Thoracic aorta (tissue), 2 donors: ENCODE measurements at places on chromosomes 7 and 10. TPM values are rescaled to one million over a fixed set of nuclear protein-coding genes. Genes with fewer than 3 reads are reported as not detected.

- no peak overlapping the region for H3K27ac ChIP-seq
- no peaks in the 10 kb centered on the region for H3K4me1 ChIP-seq
- H3K4me3 ChIP-seq: no peak overlapping the region
- no peaks in the 10 kb centered on the region for H3K36me3 ChIP-seq
- DNase-seq: no peak
Observed at GRCh38 chr7:122724366-122724765, 21.6 kb upstream of the RNF148 start.

GRCh38 chr7:55335151-55335550 lies 30.0 kb upstream of the LANCL2 start:
- H3K4me3 ChIP-seq: no peak overlapping the region
- H3K36me3 ChIP-seq: no peaks in the 10 kb centered on the region
- no peaks in the 10 kb centered on the region for H3K4me1 ChIP-seq
- H3K27me3 ChIP-seq: no peaks in the 10 kb centered on the region
- no peak overlapping the region for H3K27ac ChIP-seq

Gene AKR1C1
- total RNA-seq: 160 TPM

Gene CALN1
- not detected for total RNA-seq

Gene EXOC6
- 16.8 TPM for total RNA-seq

DNA sequence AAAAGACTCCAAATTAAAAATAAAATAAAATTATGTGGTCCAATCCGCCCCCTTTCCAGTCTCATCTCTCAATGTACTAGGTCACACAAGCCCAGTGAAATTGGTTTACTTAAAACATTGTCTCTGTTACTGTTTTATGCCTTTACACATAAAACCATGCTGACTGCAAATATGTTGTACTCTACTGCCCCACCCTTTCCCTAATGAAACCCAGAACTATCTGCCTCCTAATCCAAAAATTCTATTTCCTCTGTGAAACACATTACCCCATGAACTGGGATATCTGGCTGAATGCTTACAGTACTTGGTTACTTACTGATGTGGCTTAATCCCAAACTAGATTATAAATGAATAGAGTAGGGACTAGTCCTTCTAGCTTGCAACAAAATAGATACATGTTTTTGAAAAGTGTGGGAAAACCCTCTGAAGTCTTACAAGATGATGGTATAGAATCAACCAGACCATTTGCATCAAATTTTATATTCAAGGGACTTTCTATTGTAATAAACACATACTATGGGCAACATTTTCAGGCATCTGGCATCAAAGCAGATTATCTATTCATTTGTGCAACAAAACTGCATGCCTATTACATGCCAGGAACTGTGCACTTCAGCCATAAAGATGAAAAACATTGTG lies 10.0 kb upstream of the KMT2E start:
- no peaks in the 10 kb centered on the region for H3K27me3 ChIP-seq
- H3K4me1 ChIP-seq: peaks cover 69% of the 10 kb centered on the region
- H3K4me3 ChIP-seq: peak overlapping the region; percentile 62
- H3K36me3 ChIP-seq: no peaks in the 10 kb centered on the region
- H3K27ac ChIP-seq: peak overlapping the region; percentile 83

GRCh38 chr7:24706211-24707170 lies 50.8 kb downstream of the GSDME start:
- H3K36me3 ChIP-seq: no peaks in the 10 kb centered on the region
- H3K4me3 ChIP-seq: no peak overlapping the region
- H3K4me1 ChIP-seq: peaks cover 33% of the 10 kb centered on the region
- no peak overlapping the region for H3K27ac ChIP-seq

Gene TRIM8
- total RNA-seq: 192 TPM

DNA sequence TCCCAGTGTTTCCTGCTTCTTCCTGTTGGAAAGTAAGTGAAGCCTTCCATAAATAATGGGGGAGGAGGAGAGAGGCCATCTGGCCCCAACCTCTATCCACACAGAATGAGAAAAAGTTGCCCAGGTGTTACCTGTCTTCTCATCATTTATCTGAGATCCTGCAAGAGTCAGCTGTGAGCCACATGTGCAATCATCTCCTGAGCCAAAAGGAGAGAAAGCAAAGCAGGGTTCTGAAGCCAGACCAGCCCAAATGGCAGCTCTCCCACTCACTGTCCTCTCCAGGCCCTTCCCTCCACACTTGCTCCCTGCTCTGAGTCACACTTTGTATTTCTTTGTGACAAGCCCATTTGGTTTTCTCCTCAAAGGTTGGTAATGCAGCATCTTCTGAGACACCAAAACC lies 65.9 kb downstream of the FAM204A start:
- H3K36me3 ChIP-seq: no peaks in the 10 kb centered on the region
- no peaks in the 10 kb centered on the region for H3K27me3 ChIP-seq
- H3K4me1 ChIP-seq: peaks cover 3% of the 10 kb centered on the region
- no peak overlapping the region for H3K4me3 ChIP-seq
- DNase-seq: no peak
- H3K27ac ChIP-seq: no peak overlapping the region

DNA sequence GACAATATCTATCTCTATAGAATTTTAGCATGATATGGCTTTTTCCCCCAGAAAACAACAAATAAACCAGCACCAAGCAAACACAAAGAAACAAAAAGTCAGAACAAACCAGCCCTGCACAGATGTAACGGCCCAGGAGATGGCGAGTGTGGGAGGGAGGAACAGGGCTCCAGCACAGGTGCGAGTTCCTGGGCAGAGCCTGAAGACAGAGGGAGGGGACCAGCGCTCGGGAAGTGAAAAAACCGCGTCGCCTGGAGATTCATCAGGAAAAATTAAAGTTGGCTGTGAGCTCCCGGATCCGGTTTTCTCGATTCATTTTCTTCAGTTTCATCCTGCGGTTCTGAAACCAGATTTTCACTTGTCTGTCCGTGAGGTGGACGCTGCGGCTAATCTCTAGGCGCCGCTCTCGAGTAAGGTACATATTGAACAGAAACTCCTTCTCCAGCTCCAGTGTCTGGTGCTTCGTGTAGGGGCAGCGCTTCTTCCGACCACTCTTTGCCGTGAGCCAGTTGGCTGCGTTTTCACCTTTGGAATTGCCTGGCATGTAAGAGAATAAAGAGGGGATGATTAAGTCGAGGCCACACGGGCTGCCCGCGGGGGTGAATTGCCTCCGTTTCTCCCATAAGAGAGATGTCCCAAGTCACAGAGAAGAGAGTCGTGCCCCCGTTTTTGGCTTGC lies 2.3 kb downstream of the HOXA10 start:
- DNase-seq: no peak
- H3K4me3 ChIP-seq: no peak overlapping the region
- no peak overlapping the region for H3K27ac ChIP-seq
- H3K27me3 ChIP-seq: peaks cover 24% of the 10 kb centered on the region
- no peaks in the 10 kb centered on the region for H3K36me3 ChIP-seq
